ENCODE measurements at places on chromosomes 7 and 10.

- no peak for DNase-seq
Measured at GRCh38 chr7:111071556-111071955, 19.4 kb upstream of the LRRN3 start.

GRCh38 chr7:148697256-148698006 lies 1.3 kb upstream of the CUL1 start:
- DNase-seq, result peak; percentile 74

- no peak for DNase-seq
Measured at GRCh38 chr10:33453081-33454025, 118.9 kb upstream of the NRP1 start.

- DNase-seq, result no peak
Measured at GRCh38 chr7:3336042-3336665, 35.1 kb downstream of the SDK1 start.

DNA sequence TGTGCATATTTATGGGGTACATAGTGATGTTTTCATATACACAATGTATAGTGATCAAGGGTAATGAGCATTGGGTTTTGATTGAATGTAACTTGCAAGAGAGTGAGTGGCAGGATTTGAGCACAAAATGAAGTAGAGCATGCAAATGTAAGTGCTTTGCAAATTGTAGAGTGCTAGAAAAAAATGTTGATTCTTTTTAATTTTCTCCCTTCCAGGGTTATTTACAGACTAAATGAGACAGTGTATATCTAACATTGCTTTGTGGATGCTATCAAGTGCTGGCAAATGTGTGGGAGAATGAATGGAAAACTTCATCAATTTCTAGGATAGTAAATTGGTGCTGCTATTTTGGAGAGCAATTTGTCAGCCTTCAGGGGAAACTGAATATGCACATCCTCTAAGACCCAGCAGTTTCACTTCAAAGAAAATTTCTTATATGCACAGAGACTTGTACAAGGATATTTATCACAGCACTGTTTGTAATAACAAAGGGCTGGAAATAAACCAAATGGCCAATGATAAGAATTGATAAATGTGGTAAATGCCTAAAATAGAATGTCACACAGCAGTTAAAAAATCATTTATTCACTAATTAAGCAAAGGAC lies 120.6 kb upstream of the PLPP4 start:
- no peak for DNase-seq

DNA sequence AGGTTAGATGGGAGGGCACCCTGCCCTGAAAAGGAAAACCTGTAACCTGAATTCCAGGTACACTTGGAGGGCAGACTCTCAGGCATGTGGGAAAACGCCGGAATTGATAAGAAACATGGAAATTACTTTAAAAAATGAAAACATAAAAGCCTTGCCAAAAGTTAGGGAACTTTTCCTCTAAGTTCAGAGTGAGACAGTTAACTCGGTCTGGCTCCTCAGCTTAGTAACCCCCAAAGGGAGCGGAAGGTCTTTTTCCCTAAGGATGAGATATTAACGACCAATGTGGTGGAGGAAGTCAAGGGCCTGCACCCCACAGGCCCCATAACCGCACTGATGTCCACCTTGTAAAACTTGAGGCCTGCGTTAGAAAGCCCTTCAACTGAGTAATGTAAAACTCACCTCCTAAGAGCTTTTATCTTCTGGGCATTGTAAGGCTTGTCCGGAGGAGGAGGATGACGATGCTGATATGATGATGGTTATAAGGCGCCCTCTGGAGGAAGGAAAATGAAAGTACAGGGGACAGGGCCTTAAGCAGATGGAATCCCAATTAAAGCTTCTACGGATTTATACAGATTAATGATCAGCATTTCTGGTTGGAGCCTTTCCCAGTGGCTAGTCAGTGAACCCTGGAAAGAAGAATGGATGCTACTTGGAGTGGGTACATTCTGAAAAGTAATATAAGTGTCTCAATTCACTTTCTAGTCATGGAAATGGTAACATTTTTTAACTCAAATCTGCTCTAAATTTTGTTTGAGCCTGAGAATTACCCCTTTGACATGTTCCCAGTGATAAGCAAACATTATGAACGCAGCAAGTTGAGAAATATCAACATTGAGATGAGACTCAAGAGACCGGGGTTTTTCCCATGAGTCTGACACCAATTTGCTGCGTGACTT lies 694 bp downstream of the COL1A2 start:
- peak; percentile 88 for DNase-seq

- no peak for DNase-seq
Measured at GRCh38 chr7:130950741-130951140, 216.7 kb upstream of the KLF14 start.

DNA sequence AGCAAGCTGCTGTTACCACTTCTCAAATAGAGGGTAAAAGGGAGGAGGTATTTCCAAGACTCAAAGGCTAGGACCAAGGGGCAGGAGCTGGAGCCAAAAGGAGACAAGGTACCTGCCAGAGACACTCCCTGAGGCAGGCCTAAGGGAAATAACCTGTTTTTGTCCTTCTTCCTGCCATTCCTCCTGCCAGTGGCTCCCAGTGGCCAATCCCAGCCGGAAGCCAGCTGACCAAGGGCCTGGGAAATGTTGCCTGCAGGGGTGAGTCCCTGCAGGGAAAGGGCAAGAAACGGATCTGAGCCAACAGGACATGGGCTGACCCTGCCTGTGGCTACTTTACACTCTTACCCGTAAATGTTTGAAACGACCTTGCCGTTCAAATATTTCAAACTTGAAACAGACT lies 3.5 kb downstream of the CYTH3 start:
- DNase-seq, result no peak

DNA sequence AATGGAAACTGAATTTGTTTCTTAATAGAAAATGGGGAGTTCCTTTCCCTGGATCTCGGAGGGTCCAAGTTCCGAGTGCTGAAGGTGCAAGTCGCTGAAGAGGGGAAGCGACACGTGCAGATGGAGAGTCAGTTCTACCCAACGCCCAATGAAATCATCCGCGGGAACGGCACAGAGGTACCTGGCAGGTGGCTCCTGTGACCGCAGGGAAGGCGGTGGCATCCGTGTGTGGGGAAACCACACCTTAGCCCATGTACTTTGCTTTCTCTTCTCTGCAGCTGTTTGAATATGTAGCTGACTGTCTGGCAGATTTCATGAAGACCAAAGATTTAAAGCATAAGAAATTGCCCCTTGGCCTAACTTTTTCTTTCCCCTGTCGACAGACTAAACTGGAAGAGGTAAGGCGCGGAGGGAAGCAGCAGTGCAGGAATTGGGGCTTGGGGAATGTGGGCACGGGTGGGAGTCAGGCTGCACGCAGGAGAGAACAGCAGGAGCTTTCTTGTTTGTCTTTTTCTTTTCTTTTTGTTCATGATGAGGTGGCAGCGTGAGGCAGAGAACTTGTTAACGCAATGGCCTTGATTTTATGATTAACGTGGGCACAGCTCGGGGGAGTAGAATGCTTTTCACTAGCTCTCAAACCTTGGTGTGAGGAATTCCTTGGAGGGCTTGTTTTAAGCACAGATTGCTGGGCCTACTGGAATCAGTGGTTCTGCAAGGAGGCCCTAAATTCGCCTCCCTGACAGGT lies 12.8 kb downstream of the HKDC1 start:
- no peak for DNase-seq

DNA sequence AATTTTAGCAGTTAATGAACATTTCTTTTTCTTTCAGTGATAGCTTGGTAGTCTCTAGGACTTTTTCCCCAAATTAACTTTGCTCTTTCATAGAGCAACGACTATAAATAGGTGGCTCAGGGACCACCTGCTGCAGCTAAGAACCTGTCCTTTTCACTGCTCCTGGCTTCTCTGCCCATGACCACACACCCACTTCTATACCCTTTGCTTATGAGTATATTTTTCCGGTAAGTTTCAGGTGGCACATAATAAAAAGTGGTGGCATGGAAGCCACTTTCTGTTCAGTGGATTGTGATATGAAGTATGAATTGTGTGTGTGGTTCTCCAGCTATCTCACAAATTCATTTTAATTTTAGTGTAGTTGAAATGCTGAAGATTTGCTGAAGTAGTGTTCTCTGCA lies 1.2 kb downstream of the ING3 start:
- no peak for DNase-seq

DNA sequence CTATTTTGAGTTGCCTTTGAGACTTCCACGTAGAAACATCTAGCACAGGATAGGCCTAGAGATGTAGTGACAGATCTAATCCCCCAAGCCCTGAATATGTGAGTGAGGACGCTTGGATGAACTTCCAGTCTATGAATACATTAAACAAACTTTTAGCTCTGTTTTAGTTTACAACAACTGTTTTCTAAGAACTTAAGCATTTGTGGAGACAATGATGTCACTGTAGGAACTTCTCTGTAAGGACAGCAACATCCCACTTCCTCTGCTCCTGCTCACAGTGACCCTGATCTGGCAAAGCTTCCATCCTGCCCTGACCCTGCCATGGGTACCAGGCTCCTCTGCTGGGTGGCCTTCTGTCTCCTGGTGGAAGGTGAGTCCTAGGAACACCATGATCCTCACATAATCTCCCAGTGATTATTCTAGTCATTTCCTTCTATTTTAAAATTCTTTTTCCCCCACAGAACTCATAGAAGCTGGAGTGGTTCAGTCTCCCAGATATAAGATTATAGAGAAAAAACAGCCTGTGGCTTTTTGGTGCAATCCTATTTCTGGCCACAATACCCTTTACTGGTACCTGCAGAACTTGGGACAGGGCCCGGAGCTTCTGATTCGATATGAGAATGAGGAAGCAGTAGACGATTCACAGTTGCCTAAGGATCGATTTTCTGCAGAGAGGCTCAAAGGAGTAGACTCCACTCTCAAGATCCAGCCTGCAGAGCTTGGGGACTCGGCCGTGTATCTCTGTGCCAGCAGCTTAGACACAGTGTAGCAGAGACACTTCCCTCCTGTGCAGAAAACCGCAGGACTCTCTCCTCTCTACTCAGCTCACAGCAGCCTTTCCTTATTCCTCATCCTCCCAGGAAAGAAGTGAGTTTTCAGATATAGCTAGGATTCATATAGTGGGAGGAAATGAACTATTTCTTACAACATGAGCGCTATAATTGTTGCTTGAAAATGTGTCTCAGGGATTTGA lies 194.4 kb upstream of the PRSS1 start:
- DNase-seq, result no peak

- DNase-seq, result no peak
Measured at GRCh38 chr7:32639122-32639521, 143.8 kb downstream of the AVL9 start.

DNA sequence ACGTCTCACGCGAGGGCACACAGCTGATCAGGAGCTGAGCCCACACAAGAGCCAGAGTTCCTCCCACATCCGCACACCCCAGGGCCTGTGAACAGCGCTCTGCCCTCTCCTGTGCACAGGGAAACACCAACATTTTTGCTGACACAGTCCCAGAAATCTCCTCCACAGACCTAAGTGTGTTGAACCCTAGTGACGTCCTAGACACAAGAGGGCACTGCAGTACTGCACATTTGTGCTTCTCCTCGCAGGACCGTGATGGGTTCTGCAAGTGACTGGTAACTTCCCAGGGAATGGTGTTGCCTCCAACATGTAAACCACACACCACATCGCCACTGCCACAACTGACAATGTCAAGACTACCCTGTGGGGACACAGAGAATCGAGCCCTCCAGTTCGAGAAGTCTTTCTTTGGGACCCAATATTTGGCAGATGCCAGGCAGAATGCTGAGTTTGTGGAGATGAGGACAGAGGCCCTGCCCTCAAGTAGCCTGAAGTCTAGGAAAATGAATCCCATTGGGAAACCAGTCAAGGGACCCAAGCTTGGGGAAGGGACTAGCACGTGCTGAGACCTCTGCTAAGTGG lies 170.3 kb downstream of the PAXIP1 start:
- DNase-seq, result no peak

DNA sequence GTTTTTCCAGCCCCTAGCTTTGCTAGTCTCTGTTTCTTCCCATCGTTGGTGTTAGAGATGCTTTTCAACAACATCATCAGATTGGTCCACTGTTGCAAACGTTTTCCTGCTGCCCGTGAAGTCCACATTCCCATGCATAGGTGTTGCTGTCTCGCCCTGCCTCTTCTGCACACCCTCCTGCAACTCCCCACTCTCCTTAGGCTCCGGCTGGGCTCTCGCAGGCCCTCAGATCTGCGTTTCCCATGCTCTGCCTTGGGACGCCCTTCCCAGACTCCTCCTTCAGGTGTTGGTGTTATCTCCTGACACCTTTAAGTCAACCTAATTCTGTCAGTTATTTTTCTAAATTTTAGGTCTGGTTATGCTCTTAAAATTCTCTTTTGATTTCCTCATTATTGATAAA lies 55.0 kb downstream of the ZMYND11 start:
- no peak for DNase-seq

GRCh38 chr7:31720366-31720765 lies 33.4 kb downstream of the PPP1R17 start:
- DNase-seq, result no peak

GRCh38 chr7:18352339-18353255 lies 143.0 kb upstream of the HDAC9 start:
- DNase-seq, result no peak

DNA sequence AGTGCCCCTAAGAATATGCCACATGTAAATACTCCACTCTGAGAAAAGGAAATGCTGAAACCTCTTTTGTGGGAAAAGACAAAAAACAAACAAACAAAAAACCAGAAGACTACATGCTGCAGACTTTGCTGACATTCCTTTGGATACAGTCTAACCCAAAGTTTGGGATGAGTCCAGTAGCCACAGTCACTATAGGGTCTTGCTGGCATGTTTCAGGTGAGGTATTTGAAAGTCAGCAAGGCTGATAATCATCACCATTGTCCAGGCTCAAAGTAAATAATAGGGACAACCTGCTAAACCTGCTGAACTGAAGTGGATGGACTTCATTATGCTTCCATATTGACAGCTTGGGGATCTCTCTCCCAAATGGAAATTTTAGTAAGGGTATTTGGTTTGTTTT lies 1087.0 kb upstream of the LRRTM3 start:
- no peak for DNase-seq

- no peak for DNase-seq
Measured at GRCh38 chr7:113915956-113916355, 2.9 kb downstream of the PPP1R3A start.

GRCh38 chr7:102389810-102390209 lies 6.4 kb upstream of the PRKRIP1 start:
- DNase-seq, result no peak

DNA sequence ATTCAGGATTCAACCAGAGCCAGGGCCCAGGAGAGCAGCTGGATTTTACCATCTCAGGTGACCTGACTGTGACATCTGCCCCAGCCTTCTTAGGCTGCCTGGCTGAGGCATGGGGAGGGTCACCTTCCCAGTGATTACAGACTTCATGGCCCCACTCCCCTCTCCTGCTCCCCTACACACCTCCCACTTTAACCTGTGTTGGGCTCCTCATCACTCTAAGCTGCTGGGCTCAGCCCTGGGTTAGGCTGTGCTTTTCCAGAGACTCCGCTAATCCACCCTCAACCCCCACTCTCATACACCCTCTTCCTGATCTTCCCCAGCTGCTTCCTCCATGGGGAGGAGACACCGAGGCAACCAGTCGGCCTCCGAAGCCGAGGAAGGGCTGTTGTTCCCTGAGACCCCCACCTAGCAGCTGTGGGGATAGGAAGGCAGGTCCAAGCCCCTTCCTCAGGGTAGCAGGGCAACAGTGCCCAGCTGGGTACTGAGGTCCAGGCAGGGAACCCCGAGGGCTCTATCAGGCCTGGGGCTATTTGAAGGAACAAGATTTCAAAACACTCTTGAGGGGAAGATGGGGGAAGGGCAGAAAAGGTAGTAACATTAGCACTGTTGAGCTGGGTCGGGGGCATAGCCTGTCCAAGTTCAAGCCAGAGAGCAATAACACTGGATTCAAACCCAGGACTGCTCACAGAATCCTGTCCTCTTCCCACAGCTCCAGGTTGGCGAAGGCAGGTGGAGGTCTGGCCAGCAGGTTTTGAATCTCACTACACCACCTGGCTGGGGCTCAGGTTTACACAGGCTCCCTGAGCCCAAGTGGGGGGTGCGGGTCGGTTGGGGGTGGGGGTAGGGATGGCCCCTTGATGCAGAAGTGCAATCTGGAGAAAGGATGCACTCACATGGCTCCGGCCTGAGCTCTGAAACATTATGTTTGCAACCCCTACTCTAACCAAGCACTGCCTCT lies 1.8 kb downstream of the IMPDH1 start:
- no peak for DNase-seq

Measured in sigmoid colon (tissue), 7 donors.